Adipose tissue (tissue), 3 donors: ENCODE measurements at places on chromosomes 13 and 19. TPM values are rescaled to one million over a fixed set of nuclear protein-coding genes. Genes with fewer than 3 reads are reported as not detected.

The ZNF180 gene
- polyA plus RNA-seq: 2.4 TPM

The TEX26 gene
- polyA plus RNA-seq: not detected

The KASH5 gene
- polyA plus RNA-seq: not detected

The VMAC gene
- 4.7 TPM for polyA plus RNA-seq

The CACNG7 gene
- polyA plus RNA-seq: not detected

The ZNF599 gene
- polyA plus RNA-seq: 6.0 TPM

The FGF22 gene
- 0.35 TPM for polyA plus RNA-seq
